ENCODE measurements at places on chromosomes 5 and 9. TPM values are rescaled to one million over a fixed set of nuclear protein-coding genes. Genes with fewer than 3 reads are reported as not detected.

- DNase-seq, result no peak
These were observed 153.1 kb downstream of the HSD17B3 start for GRCh38 chr9:96148634-96149532.

GRCh38 chr9:129327552-129328328, 149.7 kb upstream of the IER5L start:
- DNase-seq, result no peak

DNA sequence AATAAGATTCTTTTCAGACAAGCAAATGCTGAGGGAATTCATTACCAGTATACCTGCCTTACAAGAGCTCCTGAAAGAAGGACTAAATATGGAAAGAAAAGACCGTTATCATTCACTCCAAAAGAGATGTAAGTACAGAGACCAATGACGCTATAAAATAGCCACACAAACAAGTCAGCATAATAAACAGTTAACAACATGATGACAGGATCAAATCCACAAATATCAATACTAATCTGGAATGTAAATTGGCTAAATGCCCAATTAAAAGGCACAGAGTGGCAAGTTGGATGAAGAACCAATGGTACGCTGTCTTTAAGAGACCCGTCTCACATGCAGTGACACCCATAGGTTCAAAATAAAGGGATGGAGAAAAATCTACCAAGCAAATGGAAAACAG, 349.6 kb upstream of the MPDZ start:
- no peak for DNase-seq

DNA sequence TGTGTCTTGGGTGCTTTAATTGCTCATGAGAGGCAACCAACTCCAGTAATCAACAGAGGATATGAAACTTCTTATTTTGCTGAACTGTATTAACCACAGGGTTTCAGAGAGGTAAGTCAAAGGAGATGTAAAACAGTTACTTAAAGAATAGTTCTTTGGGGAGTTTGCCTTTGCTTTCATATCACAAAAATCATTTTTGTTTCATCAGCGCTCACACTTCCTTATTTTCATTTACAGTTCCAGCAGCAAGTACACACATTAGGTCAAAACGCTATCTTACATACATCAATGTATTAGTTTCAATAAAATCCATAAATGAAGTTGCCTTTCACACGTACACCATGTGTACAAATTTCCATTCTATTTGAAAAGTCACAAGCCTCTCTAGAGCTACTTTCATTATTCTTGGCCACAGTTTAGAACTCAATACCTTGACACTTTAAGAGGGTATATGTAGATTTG, 50.1 kb downstream of the ST8SIA4 start:
- no peak for DNase-seq

DNA sequence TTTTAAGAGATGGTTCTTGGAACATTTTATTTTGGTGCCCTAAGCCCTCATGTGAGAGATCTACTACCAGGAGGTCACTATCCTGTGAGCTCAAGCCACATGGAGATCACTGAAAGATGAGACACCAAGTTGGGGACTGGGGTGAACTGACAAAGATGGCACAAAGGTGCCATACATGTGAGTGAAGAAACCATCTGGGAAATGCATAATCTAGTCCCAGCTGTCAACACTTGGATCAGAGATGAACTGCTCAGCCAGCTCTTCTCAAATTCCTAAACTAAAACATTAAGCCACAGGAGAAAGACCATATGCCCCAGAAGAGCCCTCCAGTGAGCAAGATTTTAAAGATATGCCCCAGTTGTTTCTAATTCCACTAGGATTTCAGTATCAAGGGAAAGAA, 22.2 kb upstream of the MYOT start:
- DNase-seq, result peak; percentile 48

DNA sequence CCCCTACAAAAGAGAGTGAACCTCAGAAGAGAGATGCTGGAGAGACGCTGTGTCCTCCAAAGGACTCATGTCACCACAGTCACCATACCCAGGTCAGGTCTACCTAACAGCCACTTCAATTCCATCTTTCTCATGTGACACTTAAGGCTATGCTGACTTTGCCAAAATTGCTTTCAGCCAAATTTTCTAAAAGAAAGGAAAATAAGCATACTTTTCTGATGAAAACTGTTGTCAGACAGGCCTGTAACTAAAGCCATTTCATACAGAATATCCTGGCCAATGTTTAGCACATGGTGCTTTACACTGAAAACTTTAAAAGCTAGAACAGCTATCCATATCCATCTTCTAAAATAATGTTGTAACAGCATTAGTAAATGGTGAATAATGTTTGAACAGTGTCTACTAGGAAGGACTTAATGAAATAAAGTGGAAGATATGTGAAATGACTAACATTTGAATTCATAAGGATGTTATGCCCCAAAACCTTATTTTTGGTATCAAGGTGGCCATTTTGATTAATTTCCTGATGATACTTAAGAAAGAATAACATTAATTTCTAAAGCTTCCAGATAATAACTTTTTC, 97.2 kb downstream of the NFIB start:
- no peak for DNase-seq

- DNase-seq, result no peak
These were observed 1999.3 kb upstream of the CDH9 start for GRCh38 chr5:29037716-29038115.

DNA sequence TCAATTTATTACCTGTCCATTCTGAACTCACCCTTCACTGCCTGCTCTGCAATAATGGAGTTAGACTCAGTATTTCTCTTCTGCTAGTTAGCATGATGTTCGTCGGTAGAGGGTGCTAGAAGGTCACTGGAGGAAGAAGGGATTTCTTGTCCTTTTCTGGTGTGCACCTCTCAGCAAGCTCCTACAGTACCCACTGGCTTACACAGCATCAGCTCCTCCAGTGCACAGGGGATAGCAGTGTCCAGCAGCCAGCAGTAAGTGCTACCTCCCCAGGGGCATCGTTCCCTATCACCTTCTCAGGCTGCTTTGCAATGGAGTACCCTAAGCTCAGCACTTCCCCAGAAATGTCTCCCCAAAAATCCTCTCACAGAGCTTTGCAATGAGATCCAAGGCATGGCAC, 45.9 kb upstream of the APC start:
- DNase-seq, result no peak

GRCh38 chr5:157528036-157528632, 47.4 kb downstream of the ADAM19 start:
- DNase-seq, result peak; percentile 54

GRCh38 chr5:14327624-14328023, 184.5 kb downstream of the TRIO start:
- no peak for DNase-seq

- DNase-seq, result no peak
These were observed 18.7 kb downstream of the NOTCH1 start for GRCh38 chr9:136527131-136527530.

DNA sequence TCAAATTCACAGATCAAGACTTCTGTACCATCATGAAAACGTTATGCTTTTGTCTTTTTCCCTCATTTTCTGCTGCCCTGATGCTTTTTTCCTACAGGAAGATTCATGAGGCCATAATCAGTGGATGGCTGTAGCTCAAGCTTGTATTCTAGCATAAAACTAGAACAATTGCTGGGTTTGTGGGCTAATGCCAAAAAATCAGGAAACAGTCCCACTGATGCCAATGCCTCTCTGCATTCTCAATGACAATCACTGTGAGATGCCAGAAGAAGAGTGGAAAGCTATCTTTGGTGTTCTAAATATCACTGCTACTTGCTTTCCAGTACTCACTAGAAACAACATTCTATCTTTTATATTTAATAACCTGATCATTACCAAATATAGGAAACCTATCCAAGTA, 33.3 kb upstream of the FAM170A start:
- no peak for DNase-seq

DNA sequence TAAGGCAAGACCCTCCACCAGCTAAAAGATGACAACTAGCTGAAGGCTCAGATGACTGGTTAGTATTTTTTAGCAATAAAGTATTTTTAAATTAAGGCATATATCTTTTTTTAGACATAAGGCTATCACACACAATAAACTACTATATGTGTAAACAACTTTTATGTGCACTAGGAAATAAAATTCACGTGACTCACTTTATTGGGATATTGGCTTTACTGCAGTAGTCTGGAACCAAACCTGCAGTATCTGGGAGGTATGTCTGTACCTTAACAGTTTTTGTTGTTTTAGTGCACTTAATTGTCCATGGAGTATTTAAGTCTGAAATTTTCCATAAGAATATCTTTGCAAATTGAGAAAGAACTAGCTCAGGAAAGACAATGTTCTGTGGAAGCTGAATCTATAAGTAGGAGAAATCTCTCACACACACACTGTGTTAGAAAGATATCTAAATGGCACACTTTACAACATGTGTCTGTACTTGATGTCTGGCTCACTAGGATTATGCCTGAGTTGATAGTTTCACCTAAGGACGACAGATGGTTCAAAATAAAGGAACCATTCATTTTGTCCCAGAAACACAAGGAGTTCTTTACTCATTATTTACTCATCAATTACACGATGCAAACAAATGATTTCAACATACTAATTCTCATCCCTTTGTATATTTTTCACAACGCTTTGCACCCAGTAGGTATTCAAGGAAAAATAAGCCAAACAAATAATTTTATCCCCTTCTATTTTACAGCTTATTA, 4.6 kb downstream of the RAPGEF6 start:
- DNase-seq, result no peak

- DNase-seq, result no peak
These were observed 153.7 kb downstream of the TLE1 start for GRCh38 chr9:81535542-81536241.

GRCh38 chr5:134997015-134997414, 29.3 kb downstream of the CATSPER3 start:
- no peak for DNase-seq

DNA sequence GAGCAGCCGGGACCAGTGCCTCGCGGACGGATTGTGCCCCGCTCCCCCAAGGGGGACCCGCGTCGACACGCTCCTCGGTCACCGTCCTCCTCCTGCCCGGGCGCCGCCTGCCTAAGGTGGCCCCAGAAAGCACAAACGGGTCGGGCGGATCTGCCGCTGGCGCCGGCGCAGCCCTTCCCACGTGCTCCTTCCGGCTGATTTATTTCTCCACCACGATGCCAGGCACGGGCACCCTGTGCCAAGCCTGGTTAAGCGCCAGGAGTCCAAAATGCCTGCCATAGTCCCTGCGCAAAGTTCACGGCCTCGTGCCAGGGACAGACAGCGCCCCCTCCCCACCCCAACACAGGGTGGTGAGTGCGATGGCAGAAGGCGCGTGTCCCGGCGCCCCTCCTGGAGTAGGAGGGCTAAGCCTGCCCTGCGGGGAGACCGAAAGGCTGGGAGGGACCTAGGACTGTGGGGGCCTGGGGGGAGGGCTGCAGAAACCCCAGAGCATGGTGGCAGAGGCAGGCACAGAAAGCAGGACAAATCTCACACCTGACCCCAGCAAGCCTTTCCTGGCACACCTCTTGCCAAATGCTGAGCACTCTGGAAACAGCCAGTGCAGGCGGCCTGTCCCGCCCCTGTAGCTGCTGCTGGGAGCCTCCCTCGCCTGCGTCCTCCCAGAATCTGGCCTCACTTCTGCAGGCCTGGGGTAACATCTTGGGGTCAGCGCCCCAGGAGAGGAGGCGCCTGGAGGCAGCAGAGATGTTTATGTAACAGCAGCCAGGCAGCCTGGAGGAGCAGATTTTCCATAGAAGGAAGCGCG, 1.1 kb upstream of the NOTCH1 start:
- DNase-seq, result peak; percentile 60

GRCh38 chr5:32471784-32472183, 27.2 kb upstream of the ZFR start:
- peak; percentile 11 for DNase-seq

DNA sequence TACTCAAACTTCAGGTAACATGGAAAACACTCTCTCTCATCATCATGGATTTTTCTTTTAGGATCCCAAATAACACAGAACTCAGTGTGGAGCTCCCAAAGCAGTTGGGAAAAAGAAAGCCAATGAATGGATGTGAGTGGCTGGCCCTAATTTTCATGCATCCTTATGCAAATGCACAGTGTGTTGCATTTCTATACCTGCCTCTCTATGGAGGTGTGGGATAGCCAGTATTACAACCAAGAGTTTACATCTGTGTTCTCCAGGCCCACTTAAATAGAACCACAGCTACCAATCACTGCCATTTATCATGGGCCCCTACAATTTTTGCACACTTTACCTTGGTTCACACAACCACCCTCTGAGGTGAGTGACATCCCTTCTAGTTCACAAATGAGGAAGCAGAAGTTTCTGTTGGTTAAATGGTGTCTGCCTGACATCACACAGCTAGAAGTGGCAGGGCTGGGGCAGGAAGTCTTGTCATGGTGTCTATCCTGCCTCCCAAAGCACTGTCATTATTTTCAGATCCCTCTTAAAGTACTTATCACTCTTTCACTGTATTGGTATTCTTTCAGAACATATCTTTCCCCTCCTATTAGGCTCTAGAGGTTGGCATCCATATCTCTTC, 17.3 kb downstream of the MAMDC2 start:
- no peak for DNase-seq

- no peak for DNase-seq
These were observed 40.2 kb upstream of the RAB3C start for GRCh38 chr5:58542709-58543108.

Gene MSX2
- total RNA-seq, result 9.8 TPM

Gene GRXCR2
- not detected for total RNA-seq

Gene BARHL1
- total RNA-seq, result not detected

Gene LEAP2
- total RNA-seq, result 1.0 TPM

Gene FBXO10
- total RNA-seq, result 106 TPM

Gene TLX3
- not detected for total RNA-seq

Gene CCDC192
- not detected for total RNA-seq

Gene LCN1
- total RNA-seq, result not detected

Gene LHX2
- total RNA-seq, result not detected

Gene ALDH1A1
- 199 TPM for total RNA-seq

Measured in myocyte (in vitro differentiated cells).